Stimulated activated CD4-positive, alpha-beta T cell treated with anti-CD3 and anti-CD28 coated beads, TNF-alpha, amount 100 ng/mL, for 1 hour (primary cell): ENCODE measurements at places on chromosomes 13 and 19.
A peak's percentile ranks its signal among the peaks of the same experiment; 100 is the strongest.

GRCh38 chr19:5358173-5358800 is 17.7 kb upstream of the PTPRS start:
- DNase-seq: no peak

DNA sequence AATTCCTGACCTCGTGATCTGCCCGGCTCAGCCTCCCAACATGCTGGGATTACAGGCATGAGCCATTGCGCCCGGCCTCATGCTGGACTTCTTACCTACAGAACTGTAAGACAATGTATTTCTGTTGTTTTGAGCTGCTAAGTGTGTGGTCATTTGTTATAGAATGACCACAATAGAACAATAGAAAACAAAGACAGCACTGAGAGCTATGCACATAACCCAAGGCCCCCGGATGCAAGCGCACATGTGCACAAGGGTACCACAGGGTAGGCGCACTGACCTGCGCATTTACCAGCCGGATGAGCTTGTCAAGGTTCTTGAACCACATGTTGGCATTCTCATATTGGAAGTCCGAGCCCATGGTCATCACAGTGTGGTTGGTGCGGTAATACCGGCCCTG is 5.6 kb downstream of the MAN2B1 start:
- no peak for DNase-seq

DNA sequence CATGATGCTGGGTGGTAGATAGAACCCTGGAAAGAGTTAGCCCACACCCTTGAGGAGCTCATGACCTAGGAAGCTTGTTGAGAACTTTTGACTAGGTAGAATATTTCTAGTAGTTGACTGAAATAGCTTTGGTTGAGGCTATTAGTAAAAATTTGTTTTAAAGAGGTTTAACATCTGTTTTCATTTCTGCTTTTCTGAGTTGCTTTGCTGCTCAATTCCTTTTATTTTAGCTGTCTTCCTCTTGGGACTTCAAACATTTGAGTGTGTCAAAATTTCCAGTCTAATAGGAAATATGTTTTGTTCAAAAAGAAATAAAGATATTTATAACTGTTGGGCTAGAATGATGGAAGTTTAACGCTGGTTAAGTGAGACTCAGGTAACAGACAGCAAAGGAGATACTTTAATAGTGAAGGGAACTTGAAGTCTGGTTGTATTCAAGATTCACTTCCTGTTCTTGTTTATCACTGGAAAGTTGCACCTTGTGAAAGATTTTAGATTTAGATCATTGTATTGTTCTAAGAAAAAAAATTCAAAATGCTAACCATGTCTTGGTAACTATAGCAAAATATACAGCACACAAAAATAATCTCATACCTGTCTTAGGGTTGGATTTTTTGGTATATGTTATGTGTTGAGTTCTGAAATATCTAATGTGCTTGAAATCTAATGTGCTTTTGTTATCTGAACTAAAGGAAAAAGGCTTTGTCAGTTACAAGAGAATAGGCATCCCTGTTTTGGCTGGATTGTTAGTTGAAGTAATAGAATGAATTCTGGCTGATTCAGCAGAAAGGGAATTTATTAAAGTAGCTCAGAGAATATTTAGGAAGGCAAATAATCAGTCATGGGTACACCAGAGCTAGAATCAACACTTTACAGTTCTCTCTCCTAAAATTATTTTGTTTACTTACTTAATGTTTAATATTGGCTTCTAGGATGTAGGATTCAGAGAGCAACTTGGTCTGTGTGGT is 24.4 kb upstream of the GPR18 start:
- DNase-seq: no peak

GRCh38 chr19:1860042-1860775 is 3.2 kb downstream of the KLF16 start:
- no peak for DNase-seq

DNA sequence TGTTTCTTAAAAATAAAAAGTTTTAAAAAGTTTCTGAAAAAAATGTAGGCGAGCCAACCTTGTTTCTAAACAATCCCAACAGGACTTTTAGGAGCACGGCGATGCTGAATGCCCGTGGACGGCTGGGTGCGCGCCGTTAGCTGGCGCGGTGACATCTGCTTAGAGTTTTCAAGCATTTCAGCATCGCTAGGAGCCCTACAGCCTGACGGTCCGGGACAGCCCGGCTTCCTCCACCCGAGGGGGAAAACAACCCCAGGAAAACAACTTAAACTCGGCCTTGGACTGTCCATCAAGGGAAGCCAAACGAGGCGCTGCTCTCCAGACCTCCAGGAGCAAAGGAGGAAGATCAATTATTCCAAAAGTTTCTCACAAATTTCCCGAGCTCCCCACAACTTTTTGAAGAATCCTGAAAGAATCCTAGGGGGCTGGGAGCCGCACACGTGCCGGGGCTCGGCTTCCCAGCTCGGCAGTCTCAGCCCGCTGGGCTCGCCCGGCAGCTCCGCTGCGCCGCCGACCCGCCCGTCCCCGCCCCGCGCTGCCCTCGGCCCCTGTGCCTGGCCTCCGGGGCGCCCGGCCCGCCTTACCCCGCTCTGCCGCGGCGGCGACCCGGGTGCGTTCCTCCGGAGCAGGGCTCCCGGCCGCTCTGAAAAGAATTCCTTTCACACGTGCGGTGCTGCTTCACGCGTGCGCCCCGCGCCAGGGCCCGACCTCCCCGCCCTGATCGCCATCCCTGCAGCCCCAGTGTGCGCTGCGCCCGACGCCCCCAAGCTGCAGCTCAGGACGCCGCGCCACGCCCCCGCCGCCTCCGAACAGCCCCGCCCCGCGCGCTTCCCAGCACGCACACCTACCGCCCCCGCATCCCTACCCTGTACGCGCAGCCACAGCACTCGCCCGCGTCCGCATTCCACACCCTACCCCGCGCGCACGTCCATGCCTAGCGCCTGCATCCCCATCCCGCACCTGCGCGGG is at the start of gene GJA3:
TSS of gene GJA3 (minus strand) at position 747 of the 969 bp plus-strand sequence. CDS start 17,764 bp downstream, outside the sequence.
- peak; percentile 22 for DNase-seq

GRCh38 chr13:79246578-79246949 is 159.5 kb downstream of the RBM26 start:
- DNase-seq: no peak

DNA sequence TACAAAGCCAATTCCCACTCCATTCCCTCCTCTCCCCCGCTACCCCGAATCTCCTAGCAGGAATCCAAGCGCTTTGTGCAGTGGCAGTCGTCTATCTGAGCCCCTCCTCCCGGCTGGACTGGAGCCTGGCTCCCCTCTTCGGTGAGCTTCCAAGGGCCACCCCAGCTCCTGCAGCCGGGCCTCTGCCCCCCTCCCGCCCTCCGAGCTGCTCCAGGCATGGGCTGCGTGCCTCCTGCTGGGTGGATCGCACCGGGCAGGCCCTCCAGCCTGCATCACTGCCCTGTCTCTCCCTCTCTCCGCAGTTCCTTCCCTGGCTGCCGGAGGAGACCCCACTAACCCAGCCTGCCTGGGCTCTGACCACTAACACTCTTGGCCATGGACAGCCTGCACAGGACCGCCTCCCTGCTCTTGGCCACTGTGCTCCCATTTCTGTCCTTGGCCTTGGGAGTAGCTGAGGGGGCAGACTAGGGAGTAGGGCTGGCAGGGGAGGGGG is 12.9 kb upstream of the LENG8 start:
- no peak for DNase-seq
